ENCODE measurements at places on chromosomes 12 and 14.

- DNase-seq: no peak
These were observed 356.9 kb downstream of the MED13L start for GRCh38 chr12:115920395-115921183.

GRCh38 chr12:113245695-113246477 is 24.6 kb downstream of the TPCN1 start:
- DNase-seq: no peak

GRCh38 chr14:61254808-61255526 is 26.2 kb downstream of the TMEM30B start:
- DNase-seq: no peak

- no peak for DNase-seq
These were observed 988.4 kb downstream of the FLRT2 start for GRCh38 chr14:86518298-86518697.

GRCh38 chr12:79857675-79858074 is 77.2 kb downstream of the PPP1R12A start:
- DNase-seq: no peak

DNA sequence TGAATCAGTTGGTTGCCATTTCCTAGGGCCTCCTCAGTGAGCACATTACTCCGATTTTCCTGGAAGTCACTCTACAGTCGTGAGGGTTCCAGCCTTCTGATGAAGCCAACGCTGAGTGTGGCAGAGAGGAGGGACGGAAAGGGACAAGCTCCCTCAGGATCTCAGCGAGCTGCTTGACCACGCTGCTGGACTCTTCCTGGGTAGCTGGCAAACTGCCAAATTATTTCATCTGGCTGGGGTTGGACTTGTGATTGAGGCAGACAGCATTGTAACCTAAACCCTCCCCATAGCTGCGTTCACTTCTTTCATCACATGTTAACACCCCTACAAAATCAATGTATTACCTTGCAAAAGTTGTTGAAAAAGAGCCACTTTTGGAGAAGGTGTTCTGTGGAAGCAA is 69.6 kb upstream of the CHST11 start:
- DNase-seq: no peak

DNA sequence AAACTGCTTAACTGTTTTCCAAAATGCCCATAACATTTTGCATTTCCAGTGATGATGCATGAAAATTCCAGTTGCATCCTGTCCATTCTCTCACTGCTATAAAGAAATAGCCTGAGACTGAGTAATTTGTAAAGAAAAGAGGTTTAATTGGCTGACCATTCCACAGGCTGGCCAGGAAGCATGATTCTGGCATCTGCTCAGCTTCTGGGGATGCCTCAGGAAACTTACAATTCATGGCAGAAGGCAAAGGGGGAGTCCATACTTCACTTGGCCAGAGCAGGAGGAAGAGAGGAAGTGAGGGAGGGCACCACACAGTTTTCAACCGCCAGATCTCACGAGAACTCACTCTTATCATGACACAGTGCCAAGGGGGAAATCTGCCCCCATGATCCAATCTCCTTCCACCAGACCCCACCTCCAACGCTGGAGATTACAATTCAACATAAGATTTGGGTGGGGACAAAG is 18.2 kb upstream of the CLEC2D start:
- peak; percentile 24 for DNase-seq

- DNase-seq: no peak
These were observed 211.6 kb downstream of the KIF26A start for GRCh38 chr14:104349950-104350349.

GRCh38 chr12:55823419-55823818 is 5.6 kb downstream of the ORMDL2 start:
- DNase-seq: no peak

GRCh38 chr12:95218150-95219133 is 835 bp downstream of the VEZT start:
- DNase-seq: peak; percentile 38

GRCh38 chr14:21205026-21205677 is 49.3 kb upstream of the OR5AU1 start:
- DNase-seq: peak; percentile 11

DNA sequence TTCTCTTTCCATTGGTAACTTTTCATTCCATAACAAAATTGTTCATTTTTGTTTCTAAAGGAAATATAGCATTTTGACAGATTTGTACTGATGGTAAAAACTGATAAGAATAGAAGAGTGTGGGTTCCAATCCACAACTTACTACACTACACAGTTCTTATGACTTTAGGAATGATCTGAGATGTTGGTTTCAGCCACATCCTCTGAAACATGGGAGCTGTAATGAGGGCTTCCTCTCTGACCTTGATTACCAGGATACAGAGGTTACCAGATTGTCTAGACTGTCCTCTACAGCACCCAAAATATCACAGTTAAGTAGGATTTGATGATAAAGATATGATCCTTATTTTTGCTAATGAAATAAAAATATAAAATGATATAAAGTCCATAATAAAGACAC is 1184.6 kb downstream of the FLRT2 start:
- no peak for DNase-seq

- no peak for DNase-seq
These were observed 339.9 kb upstream of the RGS6 start for GRCh38 chr14:71592361-71592760.

DNA sequence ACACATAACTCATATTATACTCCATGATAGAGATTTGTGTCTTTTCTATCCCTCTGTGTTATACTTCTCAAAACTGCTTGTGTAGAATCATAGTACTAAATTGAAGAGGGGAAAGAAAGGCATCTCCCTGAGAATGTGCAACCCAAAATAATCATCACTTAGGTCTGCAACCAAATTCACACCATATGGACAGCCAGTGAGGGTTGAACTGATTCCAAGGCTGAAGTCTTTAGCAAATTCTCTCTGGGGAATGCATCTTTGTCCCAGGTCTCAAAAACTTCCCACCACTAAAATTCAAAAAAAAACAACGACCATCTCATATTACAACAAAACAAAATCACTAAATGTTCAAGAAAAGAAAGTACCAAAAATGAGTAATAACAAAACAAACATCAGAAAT is 11.0 kb downstream of the ZFC3H1 start:
- no peak for DNase-seq

DNA sequence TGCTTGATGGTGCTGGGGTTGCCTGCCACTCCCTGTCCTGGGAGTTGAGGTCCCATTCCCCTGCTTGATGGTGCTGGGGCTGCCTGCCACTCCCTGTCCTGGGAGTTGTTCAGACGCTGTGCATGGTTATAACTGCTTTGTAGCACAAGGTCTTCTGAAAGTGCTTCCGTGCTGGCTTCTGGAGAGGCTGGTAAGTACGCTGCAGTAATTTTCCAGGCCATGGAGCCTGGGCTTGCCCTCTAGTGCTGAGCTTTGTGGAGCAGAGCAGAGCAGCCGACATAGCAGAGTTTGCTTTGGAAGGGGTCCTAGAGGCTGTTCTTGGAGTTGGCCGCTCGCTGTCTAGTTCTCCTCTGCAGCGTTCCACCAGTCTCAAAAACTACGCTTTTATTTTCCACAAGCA is 6.3 kb downstream of the B4GALNT3 start:
- no peak for DNase-seq

GRCh38 chr12:88218293-88218692 is 76.2 kb downstream of the TMTC3 start:
- no peak for DNase-seq

- DNase-seq: no peak
These were observed 40.9 kb downstream of the SLC4A8 start for GRCh38 chr12:51465491-51465890.

DNA sequence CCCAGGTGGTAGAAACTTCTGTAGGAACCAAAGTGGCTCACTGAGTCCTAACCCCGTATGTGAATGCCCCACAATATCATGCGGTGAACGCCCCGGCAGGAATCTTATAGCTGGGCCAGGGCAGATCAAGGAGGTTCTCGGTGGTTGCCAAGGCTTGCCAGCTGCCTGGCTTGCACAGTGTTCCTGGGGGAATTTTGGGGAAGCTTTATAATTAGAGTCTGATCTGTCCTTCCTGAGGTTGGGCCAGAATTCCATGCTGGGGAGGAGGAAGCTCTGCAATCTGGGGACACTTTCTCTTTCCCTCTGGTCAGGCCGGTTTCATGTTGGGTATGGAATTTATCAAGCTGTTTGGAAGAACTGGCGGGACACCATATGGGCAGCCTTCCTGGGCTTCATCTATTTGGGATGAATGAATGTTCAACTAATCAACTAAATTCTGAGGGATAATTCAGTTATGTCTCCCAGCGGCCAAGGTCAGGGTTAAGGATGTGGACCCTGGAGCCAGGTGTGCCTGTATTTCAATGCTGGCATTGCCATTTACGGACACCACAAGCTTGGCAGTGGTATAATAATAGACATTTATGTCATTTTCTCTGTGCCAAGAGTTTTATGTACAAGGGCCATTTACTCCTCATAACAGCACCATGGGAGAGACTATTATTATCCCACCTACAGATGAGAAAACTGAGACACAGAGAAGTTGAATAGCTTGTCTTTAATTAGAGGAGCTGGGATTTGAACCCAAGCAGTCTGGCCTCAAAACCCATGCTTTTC is 54.3 kb downstream of the SVOP start:
- DNase-seq: no peak

DNA sequence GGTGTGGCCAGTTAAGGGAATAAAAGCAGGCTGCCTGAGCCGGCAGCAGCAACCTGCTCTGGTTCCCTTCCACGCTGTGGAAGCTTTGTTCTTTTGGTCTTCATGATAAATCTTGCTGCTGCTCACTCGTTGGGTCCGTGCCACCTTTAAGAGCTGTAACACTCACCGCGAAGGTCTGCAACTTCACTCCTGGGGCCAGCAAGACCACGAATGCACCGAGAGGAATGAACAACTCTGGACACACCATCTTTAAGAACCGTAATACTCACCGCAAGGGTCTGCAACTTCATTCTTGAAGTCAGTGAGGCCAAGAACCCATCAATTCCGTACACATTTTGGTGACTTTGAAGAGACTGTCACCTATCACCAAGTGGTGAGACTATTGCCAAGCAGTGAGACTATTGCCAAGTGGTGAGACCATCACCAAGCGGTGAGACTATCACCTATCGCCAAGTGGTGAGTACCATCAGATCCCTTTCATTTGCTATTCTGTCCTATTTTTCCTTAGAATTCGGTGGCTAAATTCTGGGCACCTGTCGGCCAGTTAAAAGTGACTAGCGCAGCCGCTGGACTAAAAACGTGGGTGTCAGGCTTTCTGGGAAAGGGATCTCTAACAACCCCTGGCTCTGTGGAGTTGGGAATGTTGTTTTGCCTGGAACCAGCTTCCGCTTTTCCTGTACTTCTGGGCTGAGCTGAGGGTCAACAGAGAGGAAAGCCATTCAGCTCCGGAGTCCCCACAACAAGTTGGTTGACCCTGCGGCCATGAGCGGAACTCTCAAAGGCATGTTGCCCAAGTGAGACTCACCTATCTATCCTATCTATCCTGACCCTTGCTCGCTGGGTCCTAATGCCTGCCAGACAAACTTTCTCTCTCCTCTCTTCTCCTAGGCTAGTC is at the start of gene DHRS2:
DHRS2 (plus strand) TSS at position 48 of the 895 bp plus-strand sequence. CDS start 2,501 bp downstream, outside the sequence.
- DNase-seq: no peak

GRCh38 chr14:50967103-50967502 is 22.8 kb upstream of the PYGL start:
- DNase-seq: no peak

DNA sequence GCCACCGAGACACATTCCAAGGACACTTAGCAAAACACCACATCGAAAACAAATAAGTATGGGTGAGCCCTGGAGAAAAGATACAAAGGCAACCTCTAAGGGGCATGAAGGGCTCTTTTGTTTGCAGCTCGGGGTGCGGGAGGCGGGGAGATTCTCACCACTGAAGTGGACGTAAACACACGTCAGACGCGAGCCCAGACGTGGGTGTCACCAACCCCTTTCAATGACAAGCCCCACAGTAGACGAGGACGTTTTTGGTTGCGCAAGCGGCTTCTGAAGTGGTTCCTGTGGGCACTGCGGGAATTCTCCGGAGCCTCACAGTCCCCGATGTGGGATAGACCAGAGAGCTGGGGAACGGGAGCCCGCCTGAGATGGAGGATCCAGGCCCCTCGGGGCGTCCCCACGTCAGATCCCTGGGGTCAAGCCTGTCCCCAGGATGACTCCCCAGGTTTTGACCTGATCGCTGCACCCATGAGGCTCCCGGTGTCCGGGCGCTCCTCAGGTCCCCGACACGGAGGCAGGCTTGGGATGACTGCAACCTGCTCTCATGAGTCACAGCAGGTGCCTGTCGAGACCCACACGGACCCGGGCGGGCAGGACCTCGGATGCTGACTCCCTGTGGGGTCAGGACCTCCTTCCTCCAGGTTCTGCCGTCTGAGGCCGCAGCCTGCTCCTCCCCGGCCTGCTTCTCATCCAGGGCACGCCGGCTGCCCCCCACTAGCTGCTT is 20.3 kb upstream of the ADGRD1 start:
- DNase-seq: no peak

DNA sequence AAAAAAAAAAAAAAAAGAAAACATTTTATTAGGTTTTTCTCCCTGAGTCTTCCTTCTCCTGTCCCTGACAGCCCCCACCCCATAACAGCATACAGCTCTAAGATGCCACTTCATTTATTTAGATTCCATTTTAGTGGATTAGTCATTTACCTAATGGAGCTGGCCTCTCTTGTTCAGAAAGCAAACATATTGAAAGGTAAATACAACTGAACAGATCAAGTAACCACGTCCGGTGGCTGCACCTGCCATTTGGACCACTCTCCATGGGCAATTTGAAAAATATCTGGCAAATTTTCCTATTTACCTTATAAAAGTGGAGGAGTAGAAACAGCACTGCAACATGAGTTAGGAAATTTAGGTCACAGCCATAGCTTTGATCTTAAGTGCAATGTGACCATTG is 254.6 kb downstream of the C12orf42 start:
- DNase-seq: no peak

GRCh38 chr12:113130457-113131135 is 5.0 kb downstream of the RASAL1 start:
- DNase-seq: no peak

GRCh38 chr14:61515436-61516117 is 179.7 kb upstream of the HIF1A start:
- DNase-seq: no peak

DNA sequence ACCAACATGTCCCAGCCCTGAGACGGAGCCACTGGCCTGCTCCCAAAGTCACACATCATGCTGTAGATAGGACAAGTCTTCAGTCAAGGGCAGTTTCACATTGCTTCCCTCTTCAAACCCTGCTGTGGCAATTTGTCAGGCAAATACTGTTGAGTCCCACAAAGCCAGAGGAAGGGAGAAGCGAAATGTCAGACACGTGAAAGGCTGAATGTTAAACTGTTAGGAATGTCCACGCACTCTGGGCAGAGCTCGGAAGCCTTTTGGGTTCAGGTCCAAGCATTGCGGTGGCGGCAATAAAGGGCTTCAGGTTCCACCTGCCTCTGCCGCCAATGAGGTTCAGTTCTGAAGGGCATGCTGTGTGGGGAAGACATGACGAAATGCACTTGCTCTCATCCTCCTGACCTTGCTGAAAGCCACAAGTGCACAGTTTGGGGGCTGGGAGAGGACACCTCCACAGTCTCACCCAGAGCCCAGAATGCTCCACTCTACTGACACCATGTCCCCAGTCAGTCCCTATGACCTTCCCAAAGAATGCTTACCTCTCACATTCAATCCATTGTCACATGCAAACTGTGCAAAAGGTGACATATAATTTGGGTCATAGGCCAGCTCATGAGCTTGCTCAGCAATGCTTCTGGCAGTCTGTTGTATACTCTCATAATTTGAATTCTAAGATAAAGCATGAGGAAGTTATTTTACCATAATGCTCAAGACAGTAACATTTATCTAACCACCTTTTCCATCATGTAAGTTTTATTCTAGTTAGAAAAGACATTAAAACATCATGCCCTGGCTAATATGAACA is 35.7 kb downstream of the RAD9B start:
- no peak for DNase-seq

- no peak for DNase-seq
These were observed 10.0 kb downstream of the ITGA7 start for GRCh38 chr12:55697686-55698085.

Data from CD4-positive, alpha-beta T cell (primary cell).